ENCODE measurements at places on chromosomes 1 and 21. TPM values are rescaled to one million over a fixed set of nuclear protein-coding genes. Genes with fewer than 3 reads are reported as not detected.

DNA sequence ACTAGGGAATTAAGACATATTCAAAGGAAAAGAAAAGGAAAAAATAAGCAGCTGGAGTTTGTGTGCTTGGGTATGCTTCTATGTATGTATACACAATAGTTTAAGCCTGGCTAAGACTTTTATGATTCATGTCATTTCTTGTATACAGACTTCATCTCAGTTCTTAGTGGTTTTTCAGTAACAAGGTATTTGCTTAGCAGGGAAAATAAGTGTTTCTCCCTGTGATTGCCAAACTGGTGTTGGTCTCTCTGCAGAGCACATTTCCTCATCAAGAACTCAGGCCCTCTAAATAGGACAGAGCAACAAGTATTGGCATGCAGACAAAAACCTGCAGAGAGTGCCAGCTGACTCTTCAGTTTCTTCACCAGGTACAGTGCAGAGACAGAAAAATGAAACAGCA lies 484.4 kb upstream of the ZRANB2 start:
- H3K27ac ChIP-seq = no peak overlapping the region
- H3K4me3 ChIP-seq = no peak overlapping the region
- no peaks in the 10 kb centered on the region for H3K27me3 ChIP-seq
- no peak for DNase-seq

DNA sequence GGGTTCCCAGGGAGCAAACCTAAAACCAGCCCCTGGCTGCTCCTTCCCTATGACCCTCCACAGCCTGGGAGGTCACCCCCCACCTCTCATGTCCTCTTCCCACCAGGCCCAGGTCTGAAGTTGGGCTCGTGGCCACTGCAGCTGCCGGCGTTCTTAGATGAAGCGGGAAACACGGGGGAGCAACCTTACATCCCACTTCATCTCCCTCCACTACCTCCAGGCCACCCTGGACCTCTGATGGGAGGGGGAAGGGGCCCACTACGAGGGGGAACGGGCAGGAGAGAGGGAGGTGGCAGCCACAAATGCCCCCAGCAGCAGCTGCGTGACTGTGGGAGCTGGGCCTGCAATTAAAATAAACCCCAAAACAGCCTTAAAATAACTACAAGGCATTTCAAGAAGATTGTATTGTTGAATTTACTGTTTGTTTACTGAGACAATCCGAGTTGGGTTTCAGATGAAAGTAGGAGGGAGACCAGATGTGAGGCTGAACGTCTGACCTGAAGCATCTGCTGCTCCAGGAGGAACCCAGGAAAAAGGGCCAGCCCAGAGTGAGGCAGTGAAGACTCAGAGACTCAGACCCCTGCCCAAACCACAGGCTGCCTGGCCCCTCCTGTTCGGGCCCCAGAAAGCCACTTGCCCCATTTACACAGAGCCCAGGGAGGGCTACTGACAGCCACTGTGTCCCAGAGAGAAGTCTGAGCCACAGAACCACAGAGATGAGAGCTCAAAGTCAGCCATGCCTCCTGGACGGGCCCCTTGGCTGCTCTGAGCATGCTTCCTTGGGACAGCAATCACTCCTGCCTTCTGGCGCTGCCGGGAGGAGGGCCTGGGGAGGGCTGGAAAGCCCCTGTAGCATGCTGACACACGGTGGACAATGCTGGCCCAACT lies 59.8 kb downstream of the GLIS1 start:
- H3K4me3 ChIP-seq = no peak overlapping the region
- H3K27me3 ChIP-seq = peaks cover 4% of the 10 kb centered on the region
- no peak for DNase-seq
- H3K36me3 ChIP-seq = no peaks in the 10 kb centered on the region
- no peaks in the 10 kb centered on the region for H3K4me1 ChIP-seq
- H3K27ac ChIP-seq = no peak overlapping the region

DNA sequence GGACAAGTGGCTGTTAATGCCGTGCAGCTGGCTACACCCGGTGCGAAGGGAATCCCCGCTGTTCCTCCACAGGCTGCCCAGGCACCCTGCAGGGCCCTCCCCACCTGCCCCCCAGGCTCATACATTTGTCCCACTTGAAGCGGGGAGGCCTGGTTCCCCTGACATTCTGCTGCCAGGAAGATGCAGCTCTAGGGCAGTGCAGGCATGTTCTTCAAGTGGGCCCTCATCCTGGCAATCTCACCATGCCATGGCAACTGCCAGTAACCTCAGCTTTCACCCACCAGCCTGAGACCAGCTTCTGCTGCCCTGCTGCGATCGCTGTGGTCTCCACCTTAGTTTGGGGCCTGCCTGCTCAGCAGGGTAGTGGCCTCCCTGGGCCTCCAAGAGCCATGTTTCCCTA lies 151.9 kb upstream of the COL6A1 start:
- H3K27ac ChIP-seq = no peak overlapping the region
- peaks cover 5% of the 10 kb centered on the region for H3K4me1 ChIP-seq
- no peaks in the 10 kb centered on the region for H3K36me3 ChIP-seq

GRCh38 chr1:165632491-165632890 lies 1.5 kb downstream of the MGST3 start:
- no peaks in the 10 kb centered on the region for H3K36me3 ChIP-seq
- peak overlapping the region; percentile 87 for H3K4me3 ChIP-seq
- H3K27ac ChIP-seq = no peak overlapping the region
- peaks cover 20% of the 10 kb centered on the region for H3K4me1 ChIP-seq
- no peaks in the 10 kb centered on the region for H3K27me3 ChIP-seq

- H3K27ac ChIP-seq = no peak overlapping the region
- DNase-seq = no peak
Observed at GRCh38 chr21:44799646-44800045, 2.0 kb downstream of the UBE2G2 start.

Gene CIART
- total RNA-seq = 1.4 TPM

DNA sequence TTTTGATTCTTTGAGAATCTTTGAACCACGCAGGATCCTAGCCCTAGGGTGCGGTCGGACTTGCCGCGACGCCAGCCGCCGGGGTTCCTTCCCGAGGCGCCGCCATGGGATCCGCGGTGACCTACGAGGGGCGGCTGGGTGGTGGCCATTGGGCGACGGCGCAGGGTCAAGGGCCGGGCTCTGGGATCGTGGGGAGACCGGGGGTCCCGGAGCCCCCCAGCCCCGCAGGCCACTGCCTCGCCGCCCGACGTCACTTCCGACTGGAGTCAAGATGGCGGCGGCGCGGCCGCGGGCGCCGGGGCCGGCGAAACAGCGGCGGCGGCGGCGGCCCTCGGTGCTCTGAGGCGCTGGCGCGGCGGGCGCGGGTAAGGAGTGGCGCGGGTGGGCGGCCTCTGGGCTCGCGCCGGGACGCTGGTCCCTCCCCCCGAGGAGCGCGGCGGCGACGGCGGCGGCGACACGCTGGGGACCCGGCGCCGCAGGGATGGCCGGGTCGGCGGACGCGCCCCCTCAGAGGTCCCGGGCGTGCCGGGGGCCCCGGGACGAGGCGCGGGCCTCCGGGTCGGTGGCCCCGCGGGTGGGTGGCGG lies at the start of gene PRDM2:
TSS of gene PRDM2 (plus strand) at position 253 of the 585 bp plus-strand sequence. CDS start 15,418 bp downstream, outside the sequence.
- peak within 1 kb of the TSS; percentile 96 for H3K27ac ChIP-seq
- H3K36me3 ChIP-seq = no peaks in the 10 kb centered on the region
- DNase-seq = no peak
- H3K27me3 ChIP-seq = no peaks in the 10 kb centered on the region
- H3K4me3 ChIP-seq = peak within 1 kb of the TSS; percentile 89
- peaks cover 22% of the 10 kb centered on the region for H3K4me1 ChIP-seq

Gene MSH4
- 0.15 TPM for total RNA-seq

DNA sequence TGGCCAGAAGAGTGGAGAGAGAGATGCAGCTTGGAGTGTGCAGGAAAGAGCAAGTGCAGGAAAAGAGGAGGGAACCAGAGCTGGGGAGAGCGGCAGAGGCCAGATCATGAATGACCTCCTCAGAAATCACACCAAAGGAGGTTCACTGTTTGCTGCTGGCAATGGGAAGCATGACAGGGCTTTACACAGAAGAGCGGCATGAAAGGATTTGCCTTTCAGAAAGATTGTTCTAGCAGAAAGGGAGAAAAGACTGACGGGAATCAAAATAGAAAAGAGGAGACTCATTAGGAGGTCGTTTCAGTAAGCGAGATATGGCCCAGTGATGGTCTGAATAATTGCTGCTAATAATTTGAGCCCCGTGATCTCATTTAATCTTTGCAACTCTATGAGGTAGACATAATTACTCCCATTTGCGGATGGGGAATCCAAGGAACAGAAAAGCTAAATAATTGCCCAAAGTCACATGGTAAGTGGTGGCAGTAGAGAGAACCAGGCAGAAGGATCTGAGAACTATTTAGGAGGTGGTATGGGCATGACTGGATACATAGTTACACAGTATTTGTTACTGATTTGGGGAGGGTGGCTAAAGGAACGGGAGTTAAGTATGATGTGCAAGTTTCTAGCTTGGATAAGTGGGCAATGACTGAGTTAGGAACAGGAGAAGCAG lies 12.5 kb upstream of the HNRNPR start:
- no peak for DNase-seq
- no peaks in the 10 kb centered on the region for H3K36me3 ChIP-seq
- no peak overlapping the region for H3K27ac ChIP-seq

Gene OR2T11
- total RNA-seq = not detected

DNA sequence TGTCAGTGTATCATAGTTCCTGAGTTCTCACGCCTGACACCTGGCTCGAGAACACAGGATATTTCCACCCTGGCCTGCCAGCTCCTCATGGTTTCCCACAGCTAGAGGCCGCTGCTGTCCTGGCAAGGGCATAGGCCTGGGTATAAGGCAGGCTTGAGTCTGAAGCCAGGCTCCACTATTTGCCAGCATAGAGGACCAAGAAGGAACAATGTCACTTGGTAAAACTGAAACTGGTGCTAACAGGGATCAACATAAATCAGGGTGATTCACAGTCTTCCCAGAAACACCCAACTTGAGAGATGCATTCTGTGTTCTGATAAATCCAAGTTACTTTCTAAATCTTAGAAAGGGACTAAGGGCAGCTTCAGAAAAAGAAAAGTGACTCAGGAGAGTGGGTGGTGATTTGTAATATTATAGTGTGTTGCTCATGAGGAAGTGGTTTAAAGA lies 6.9 kb upstream of the S100A2 start:
- no peaks in the 10 kb centered on the region for H3K36me3 ChIP-seq
- H3K27me3 ChIP-seq = no peaks in the 10 kb centered on the region
- peaks cover 8% of the 10 kb centered on the region for H3K4me1 ChIP-seq
- no peak overlapping the region for H3K4me3 ChIP-seq
- DNase-seq = peak; percentile 37

DNA sequence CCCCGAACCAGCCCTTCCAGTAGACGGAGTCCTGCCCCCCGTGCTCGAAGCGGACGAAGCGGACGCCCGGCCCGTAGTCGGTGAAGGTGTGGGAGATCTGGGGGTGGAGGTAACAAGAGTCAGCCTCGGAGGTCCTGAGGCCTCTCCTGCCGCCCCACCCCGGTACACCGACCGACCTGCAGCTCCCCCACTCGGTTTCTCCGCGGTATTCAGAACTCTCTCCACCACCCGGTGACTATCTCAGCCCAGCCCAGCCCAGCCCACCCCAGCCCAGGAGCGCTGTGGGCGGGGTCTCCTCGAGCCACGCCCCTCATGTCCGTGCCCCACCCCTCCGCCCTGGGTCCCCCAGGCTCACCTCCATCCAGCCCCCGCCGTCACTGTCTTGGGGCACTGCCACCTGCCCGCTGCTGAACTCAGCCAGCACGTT lies 5.5 kb downstream of the FBXO2 start:
- no peaks in the 10 kb centered on the region for H3K27me3 ChIP-seq
- no peak overlapping the region for H3K4me3 ChIP-seq
- H3K4me1 ChIP-seq = no peaks in the 10 kb centered on the region
- DNase-seq = no peak
- no peak overlapping the region for H3K27ac ChIP-seq

Gene SOAT1
- 32.5 TPM for total RNA-seq

GRCh38 chr1:91572044-91572443 lies 71.4 kb downstream of the CDC7 start:
- H3K4me3 ChIP-seq = no peak overlapping the region
- H3K36me3 ChIP-seq = no peaks in the 10 kb centered on the region
- no peaks in the 10 kb centered on the region for H3K27me3 ChIP-seq
- no peak overlapping the region for H3K27ac ChIP-seq

GRCh38 chr1:197595304-197595904 lies 179.9 kb downstream of the DENND1B start:
- no peaks in the 10 kb centered on the region for H3K27me3 ChIP-seq
- no peaks in the 10 kb centered on the region for H3K4me1 ChIP-seq
- H3K4me3 ChIP-seq = no peak overlapping the region
- DNase-seq = no peak
- no peaks in the 10 kb centered on the region for H3K36me3 ChIP-seq
- H3K27ac ChIP-seq = no peak overlapping the region

DNA sequence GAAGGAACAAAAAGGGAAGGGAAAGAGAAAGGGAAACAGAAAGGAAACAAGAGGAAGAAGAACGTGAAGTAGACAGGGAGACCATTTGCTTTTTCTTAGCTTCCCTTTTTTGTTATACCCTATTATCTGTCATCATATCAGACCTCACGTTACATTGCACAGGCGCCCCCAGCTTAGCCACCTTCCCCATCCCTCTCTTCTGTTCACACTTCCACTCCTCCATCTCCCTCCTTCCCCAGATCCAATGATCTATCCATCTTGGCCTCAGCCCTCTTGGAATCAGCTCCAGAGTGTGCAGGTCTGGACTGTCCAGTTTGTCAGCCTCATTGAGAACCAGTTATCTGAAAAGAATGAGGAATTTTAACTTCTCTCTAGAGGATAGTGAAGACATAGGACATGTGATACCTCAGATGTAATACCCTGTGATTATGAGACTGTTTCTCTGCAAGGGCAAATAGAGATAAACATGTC lies 101.1 kb upstream of the ERRFI1 start:
- no peaks in the 10 kb centered on the region for H3K27me3 ChIP-seq
- no peak overlapping the region for H3K4me3 ChIP-seq
- no peaks in the 10 kb centered on the region for H3K4me1 ChIP-seq
- no peak overlapping the region for H3K27ac ChIP-seq
- DNase-seq = no peak

DNA sequence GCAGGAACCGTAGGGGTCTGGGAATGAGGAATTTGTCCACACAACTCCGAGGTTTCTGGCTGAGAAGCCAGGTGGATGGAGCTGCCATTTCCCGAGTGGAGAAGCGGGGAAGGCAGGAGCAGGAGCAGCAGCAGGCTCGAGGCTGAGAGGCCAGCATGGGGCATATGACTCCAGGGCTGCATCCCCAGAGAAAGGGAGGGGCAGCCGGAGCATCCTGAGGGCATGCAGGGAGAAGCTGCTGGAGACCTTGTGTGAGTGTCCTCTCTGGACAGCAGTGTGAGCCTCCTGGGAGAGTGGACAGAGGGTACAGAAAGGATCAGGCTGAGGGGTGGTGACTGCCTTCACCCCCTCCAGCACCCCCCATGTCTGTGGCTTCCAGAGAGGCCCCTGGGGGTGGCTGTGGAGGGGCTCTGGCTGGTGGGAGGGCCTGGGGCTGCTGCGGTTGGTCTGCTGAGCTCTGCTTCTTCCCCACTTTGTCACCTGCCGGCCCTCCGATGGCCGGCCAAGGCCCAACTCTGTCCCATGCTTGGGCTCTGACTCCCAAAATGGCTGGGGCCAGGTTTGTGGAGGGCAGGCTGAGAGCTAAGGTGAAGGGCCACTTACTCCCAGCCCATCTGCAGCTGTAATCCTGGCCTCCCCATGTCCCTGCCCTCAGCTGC lies 633.1 kb downstream of the MATN1 start:
- DNase-seq = no peak
- no peak overlapping the region for H3K27ac ChIP-seq
- H3K4me3 ChIP-seq = no peak overlapping the region
- no peaks in the 10 kb centered on the region for H3K36me3 ChIP-seq
- H3K4me1 ChIP-seq = no peaks in the 10 kb centered on the region

- H3K27me3 ChIP-seq = no peaks in the 10 kb centered on the region
- H3K36me3 ChIP-seq = no peaks in the 10 kb centered on the region
- H3K27ac ChIP-seq = no peak overlapping the region
- no peaks in the 10 kb centered on the region for H3K4me1 ChIP-seq
- H3K4me3 ChIP-seq = no peak overlapping the region
Observed at GRCh38 chr1:92747735-92748134, 37.2 kb downstream of the EVI5 start.

GRCh38 chr1:106678279-106679050 lies 378.0 kb upstream of the PRMT6 start:
- no peak for DNase-seq
- H3K36me3 ChIP-seq = no peaks in the 10 kb centered on the region
- H3K4me3 ChIP-seq = no peak overlapping the region
- no peaks in the 10 kb centered on the region for H3K27me3 ChIP-seq
